ENCODE measurements at places on chromosomes 16 and 17.

- no peak for DNase-seq
Measured at GRCh38 chr17:81365148-81365600, 30.1 kb upstream of the BAHCC1 start.

GRCh38 chr17:48100591-48101011, 677 bp downstream of the CBX1 start:
- no peak for DNase-seq

- DNase-seq, result no peak
Measured at GRCh38 chr17:41684035-41684434, 4.7 kb upstream of the EIF1 start.

- DNase-seq, result no peak
Measured at GRCh38 chr16:56320811-56321558, 104.4 kb downstream of the AMFR start.

- no peak for DNase-seq
Measured at GRCh38 chr17:68763562-68763961, 162.4 kb upstream of the FAM20A start.

- DNase-seq, result no peak
Measured at GRCh38 chr16:62940569-62940968, 904.3 kb upstream of the CDH8 start.

GRCh38 chr16:76483307-76483909, 206.2 kb downstream of the CNTNAP4 start:
- no peak for DNase-seq

GRCh38 chr16:2284001-2284770, 16.3 kb upstream of the RNPS1 start:
- no peak for DNase-seq

DNA sequence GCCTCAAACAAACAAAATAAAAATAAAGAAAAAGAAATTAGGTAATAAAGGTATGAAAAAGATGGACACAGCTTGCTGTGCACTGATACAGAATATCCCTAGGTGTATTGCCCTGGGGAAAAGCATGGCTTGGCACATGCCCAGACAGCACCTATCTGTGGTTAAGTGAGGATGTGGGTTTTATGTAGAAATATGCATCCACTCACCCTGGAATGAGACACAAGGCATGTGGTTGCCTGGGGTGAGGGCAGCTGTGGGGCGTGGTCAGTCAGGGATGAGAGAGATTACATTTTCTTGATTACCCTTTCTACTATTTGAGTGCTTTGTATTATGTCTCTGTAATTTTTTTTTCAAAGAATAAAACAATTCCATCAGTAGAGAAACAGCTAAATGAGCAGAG, 6.9 kb downstream of the PLLP start:
- DNase-seq, result no peak

GRCh38 chr17:50096092-50096491, 941 bp downstream of the PDK2 start:
- no peak for DNase-seq

GRCh38 chr17:2847381-2848333, 51.4 kb downstream of the RAP1GAP2 start:
- no peak for DNase-seq

- DNase-seq, result no peak
Measured at GRCh38 chr17:73586275-73586832, 57.9 kb downstream of the SDK2 start.

GRCh38 chr16:23516366-23517137, 6.3 kb upstream of the GGA2 start:
- DNase-seq, result no peak

Measured in stimulated activated CD8-positive, alpha-beta memory T cell treated with anti-CD3 and anti-CD28 coated beads, Interleukin-15, amount 100 ng/mL, for 4 hours (primary cell).